ENCODE measurements at places on chromosomes 5 and 9.

GRCh38 chr5:93612855-93613243, 29.8 kb downstream of the NR2F1 start:
- DNase-seq, result no peak

- no peak for DNase-seq
These were observed 11.4 kb downstream of the HMCN2 start for GRCh38 chr9:130276955-130277354.

DNA sequence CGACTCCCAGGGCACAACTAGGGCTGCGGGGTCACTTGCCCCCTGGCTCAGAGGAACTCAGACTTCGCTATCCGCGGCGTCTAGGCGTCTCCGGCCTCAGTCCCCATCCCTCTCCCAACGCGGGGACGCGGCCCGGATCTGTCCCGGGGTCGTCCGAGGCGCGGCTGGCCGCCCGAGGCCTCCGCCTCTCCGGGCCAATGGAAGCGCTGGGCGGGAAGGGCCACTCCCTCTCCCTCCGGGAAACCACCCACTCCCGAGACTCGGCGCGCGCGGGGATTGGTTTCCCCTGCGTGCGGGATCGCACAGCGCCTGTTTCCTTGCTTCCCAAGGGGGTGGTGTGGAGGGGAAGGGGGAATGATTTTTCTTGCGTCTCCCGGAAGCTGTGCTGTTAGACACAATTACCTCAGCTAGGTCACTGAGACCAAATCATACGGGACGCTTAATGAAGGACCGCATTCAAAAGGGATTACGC, 38.3 kb downstream of the NR2F1 start:
- no peak for DNase-seq

DNA sequence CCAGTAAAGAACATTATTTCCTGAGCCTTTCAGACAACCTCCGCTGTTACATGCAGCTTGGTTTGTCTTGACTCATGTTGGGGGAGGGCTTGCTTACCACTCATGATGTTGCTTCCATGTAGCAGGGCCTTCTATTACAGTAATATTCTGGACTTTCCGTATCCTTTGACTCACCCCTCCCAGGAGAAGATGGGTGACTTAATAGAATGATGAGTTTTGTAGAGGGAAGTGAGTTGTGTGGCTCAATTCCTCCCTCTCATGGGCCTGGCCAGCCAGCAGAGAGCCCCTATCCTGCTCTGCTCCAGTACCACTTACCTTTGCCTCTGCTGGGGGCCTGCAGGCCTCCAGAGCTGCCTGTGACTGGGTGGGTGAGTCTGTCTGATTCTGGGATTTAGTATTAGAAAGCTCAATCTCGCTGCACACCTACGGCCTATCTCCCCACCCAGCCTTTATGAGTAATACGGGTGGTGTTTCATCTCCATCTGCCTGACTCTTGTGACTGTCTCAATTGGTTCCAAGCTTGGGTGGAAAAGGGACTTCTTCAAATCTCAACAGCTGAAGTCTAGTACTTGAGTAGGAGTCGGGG, 52.6 kb upstream of the KLF9 start:
- DNase-seq, result no peak

DNA sequence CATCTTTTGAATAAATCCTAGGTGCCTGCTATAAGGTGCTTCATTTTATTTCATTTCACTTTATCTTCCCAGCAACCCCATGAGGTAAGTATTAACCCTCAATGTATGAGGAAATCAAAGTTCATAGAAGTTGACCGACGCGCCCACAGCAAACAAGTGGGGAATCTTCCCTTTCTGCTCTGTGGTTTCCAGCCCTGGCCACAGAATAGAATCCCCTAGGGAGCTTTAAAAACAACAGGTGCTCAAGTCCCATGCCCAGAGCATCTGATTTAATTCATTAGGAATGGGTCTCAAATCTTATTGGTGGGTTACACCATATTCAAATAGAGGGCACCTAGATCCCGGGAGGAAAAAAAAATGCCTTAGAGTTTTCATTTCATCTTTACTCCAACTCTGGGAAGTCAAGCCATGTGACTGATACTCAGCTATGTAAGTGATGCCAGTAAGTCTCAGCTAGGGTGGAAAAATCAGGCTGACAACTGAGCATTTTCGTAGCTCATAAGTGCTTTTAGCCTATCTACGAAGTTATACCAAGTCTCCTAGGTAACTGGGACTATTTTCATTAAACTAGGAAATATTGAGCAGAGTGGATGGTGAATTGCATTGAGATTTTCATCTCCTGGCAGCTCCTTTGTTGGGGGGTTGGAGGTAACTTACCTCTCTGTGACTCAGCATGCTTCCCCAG, 353.4 kb upstream of the SLC30A5 start:
- no peak for DNase-seq
